ENCODE measurements at places on chromosomes 6 and 20.

DNA sequence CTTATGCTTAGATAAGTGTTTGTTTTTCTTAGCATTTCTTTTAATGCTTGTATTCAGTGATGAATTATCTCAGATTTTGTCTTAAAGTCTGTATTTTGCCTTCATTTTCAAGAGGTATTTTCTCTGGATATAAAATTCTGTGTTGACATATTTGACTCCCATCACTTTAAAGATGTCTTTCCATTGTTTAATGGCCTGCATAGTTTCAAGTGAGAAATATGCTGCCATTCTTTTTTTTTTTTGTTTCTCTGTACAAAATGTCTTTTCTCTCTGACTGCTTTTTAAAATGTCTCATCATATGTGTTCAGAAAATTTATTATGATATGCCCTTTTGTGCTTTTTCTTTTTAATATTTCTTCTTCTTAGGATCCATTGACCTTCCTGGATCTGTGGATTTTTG lies 578.0 kb upstream of the NOX3 start:
- no peak overlapping the region for H3K4me3 ChIP-seq
- H3K36me3 ChIP-seq: peaks cover 3% of the 10 kb centered on the region

GRCh38 chr6:152575621-152576150 lies 61.5 kb downstream of the SYNE1 start:
- H3K4me1 ChIP-seq: no peaks in the 10 kb centered on the region
- peaks cover 12% of the 10 kb centered on the region for H3K27me3 ChIP-seq
- no peak overlapping the region for H3K4me3 ChIP-seq
- no peaks in the 10 kb centered on the region for H3K36me3 ChIP-seq
- DNase-seq: no peak
- no peak overlapping the region for H3K27ac ChIP-seq

DNA sequence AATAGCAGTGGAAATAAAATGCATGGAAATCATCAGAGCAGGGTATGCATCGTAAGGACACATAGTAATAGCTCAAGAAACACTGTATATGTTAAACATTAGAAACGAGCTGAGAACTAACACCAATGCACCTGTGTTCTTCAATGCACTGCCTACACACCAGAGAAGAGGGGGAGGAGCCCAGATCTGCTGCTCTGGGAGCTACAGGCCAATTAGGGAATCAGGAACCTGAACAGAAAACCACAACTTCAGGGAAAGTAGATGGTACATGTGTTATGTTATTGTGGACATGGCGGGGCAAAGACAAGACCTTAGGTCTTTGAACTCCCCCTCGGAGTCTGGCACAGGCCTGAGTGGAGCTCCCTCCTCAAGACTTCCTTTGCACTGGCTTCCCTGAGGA lies 39.7 kb downstream of the RIPOR3 start:
- no peak for DNase-seq
- no peaks in the 10 kb centered on the region for H3K36me3 ChIP-seq
- H3K4me1 ChIP-seq: no peaks in the 10 kb centered on the region
- no peaks in the 10 kb centered on the region for H3K27me3 ChIP-seq
- no peak overlapping the region for H3K4me3 ChIP-seq

DNA sequence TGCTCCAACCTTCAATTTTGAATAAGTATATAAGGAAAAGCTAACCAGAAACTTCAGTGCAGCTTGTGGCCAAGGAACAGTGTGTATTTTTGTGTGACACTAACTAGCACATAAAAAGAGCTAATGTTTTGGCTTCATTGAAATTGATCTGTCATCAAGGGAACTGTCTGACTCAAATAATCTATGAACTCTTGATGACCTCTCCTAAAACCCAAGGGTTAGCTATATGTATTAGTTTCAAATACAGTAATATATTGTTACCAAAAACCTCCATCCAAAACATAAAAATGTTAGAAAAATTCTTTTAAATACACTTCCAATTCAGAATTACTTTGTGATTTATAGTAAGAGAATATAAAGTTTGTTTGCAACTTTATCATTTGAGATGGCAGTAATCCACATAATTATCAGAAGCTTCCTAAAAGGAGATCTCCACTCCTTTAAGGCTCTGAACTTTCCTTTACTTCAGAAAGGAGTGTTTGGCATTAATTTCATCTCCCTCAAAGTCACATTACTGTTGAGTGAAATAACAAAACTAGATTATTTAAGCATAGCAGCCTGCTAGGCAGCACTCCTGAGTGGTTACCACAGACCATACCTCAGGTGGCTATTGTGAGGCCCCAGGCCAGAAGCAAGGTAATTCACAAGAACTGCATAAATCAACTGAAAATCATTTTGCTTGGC lies 46.3 kb upstream of the HSF2 start:
- H3K27me3 ChIP-seq: peaks cover 27% of the 10 kb centered on the region
- H3K36me3 ChIP-seq: no peaks in the 10 kb centered on the region
- H3K4me1 ChIP-seq: no peaks in the 10 kb centered on the region
- no peak overlapping the region for H3K4me3 ChIP-seq
- no peak overlapping the region for H3K27ac ChIP-seq

- no peaks in the 10 kb centered on the region for H3K27me3 ChIP-seq
- no peak for DNase-seq
- peaks cover 7% of the 10 kb centered on the region for H3K4me1 ChIP-seq
- no peak overlapping the region for H3K4me3 ChIP-seq
Measured at GRCh38 chr20:38133680-38134426, 31.2 kb downstream of the TGM2 start.

GRCh38 chr20:57037689-57038088 lies 228.8 kb downstream of the BMP7 start:
- no peaks in the 10 kb centered on the region for H3K36me3 ChIP-seq
- H3K4me1 ChIP-seq: no peaks in the 10 kb centered on the region
- H3K27me3 ChIP-seq: peaks cover 28% of the 10 kb centered on the region

DNA sequence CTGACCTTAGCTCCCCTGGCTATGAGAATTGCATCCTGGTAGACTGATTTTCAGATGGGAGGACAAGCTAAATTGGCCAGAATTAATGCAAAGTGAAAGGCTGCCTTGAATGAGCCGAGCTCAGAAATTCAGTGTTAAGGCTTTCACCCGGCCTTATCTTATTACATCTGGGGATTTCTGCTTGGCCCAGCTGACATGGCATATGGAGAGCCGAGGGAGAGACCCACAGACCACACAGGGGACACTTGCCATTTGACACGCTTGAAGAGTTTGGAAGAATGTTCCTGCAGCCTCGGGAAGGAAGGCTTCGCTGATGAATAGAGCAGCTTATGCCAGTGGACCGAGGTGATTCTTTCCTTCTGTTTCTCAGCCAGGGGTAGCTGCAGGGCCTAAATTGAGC lies 9.0 kb downstream of the MOCS3 start:
- H3K4me1 ChIP-seq: peaks cover 9% of the 10 kb centered on the region
- H3K27ac ChIP-seq: no peak overlapping the region
- H3K36me3 ChIP-seq: no peaks in the 10 kb centered on the region
- H3K27me3 ChIP-seq: no peaks in the 10 kb centered on the region
- no peak for DNase-seq

DNA sequence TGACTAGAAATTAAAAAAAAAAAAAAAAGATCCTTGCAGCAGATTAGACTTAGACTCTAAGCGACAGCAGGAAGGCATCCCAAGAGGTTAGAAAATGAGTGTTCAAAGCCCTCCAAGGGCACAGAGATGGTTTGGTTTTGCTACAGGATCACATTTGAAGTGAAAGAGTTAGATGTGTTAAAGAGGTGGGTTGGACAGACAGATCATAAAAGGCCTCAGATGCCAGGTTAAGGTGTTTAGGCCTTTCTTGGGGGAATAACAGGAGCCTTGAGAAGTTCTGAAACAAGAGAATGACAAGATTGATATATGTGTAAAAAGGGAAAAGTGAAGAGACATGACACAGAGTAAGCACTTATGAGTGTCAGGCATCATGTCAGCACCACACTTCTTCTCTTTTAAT lies 107.5 kb downstream of the FYN start:
- H3K36me3 ChIP-seq: peaks cover 28% of the 10 kb centered on the region
- no peaks in the 10 kb centered on the region for H3K27me3 ChIP-seq
- H3K4me1 ChIP-seq: peaks cover 100% of the 10 kb centered on the region
- H3K4me3 ChIP-seq: peak overlapping the region; percentile 78
- H3K27ac ChIP-seq: peak overlapping the region; percentile 99

Data from activated T-cell treated with anti-CD3 and anti-CD28 coated beads, Interleukin-2, amount 50 U/mL, for 72 hours (primary cell).